ENCODE measurements at places on chromosomes 5 and 9.

- no peak for DNase-seq
Observed at GRCh38 chr9:29564564-29564963, 1991.3 kb upstream of the C9orf72 start.

DNA sequence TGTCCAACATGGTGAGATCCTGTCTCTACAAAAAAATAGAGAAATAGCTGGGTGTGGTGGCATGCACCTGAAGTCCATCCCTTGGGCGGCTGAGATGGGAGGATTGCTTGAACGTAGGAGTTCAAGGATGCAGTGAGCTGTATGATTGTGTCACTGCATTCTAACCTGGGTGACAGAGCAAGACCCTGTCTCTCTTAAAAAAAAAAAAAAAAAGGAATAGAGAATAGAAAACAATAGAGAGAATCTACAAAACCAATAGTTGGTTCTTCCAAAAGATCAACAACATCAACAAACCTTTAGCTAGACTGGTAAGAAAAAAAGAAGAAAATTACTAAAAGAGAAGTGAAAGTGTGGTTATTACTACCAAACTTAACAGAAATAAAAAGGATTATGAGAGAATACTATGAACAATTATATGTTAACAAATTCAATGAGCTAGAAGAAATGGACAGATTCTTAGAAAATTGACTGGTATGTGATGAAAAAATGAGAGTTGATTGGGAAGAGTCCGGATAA is 8.1 kb upstream of the SLC38A9 start:
- no peak for DNase-seq

DNA sequence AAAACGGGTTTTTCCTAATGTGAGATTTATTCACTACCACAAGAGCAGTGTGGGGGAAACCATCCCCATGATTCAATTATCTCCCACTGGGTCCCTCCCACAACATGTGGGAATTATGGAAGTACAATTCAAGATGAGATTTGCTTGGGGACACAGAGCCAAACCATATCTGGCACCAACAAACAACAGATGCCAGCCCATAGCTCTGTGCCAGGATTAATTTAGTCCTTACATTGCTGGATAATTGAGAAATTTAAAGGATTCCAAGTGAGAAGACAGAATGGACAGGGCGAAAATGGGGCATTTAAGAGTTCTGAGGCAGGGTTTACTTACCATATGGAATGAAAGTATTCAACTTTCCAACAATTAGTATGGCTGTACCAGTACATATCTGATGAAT is 30.8 kb upstream of the DNAH5 start:
- no peak for DNase-seq

GRCh38 chr5:168670881-168671575 is 91.9 kb upstream of the PANK3 start:
- DNase-seq = no peak

- DNase-seq = no peak
Observed at GRCh38 chr9:15505921-15506320, 4.8 kb downstream of the PSIP1 start.

GRCh38 chr5:119396030-119396664 is 40.3 kb downstream of the TNFAIP8 start:
- no peak for DNase-seq

GRCh38 chr5:34450338-34450737 is 205.8 kb upstream of the RAI14 start:
- no peak for DNase-seq

DNA sequence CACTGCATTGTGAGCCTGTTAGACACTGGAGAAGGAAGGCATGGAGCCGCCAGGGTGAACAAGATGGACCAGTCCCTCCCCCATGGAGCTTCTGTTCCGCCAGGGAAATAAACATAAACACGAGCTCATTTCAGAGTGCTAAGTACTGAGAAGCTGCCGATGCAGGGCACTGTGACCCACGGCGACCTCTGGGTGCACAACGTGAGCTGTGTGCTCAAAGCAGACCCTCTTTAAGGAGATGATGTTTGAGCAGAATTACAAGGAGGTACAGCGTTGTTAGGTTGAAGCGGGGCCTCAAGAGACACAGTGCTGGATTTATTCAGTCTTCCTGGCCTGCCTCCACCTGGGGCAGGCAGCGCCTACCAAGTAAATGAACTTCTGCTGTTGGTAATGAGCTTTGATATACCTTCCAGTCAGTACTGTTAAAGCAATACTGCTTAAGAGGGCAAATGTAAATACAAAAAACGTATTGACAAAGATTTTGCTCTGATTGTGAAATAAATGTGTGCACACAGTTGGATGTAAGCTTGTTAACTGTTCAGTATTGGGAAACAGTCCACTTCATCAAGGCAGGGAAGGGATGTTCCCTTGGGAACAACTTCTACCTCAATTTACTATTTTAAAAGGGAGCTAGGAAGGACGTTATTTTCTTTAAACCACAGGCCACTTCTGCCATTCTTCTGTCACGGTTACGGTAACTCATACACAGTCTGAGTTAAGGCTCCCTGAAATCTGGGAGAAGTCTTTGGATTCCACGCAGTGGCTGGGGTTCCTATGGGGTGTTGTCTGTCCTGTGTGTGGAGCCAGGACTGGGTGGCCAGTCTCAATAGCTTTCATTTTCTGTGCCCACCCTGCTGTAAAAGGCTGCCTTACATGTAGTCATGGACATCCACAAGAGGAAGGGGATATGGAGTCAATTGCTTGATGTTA is 48.9 kb upstream of the DMRT1 start:
- DNase-seq = no peak

- no peak for DNase-seq
Observed at GRCh38 chr9:87713278-87713987, 12.5 kb upstream of the CTSL start.

DNA sequence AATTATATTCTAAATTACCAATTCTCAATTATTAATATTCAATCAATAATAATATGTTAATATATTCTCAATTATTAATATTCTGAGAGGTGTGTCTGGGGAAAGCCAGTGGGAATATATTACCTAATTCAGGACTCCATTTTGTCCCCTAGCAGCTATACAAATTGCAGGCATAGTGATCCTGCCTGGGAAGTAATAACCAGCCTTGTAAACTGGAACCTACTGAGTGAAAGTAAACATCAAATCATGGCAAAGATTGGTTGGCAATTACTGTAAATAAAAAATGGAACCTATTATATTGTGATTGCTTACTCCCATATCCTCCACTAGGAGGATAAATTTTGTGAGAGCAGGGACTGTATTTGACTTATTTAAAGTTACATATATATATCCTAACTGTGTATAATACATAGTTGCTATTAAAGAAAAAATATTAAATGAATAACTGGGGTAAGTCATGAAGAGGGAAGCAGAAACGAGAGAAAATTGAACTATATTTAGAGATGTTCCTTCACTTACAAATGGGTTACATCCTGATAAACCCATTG is 150.5 kb upstream of the ELL2 start:
- DNase-seq = no peak

- no peak for DNase-seq
Observed at GRCh38 chr5:111243318-111243717, 19.1 kb downstream of the CAMK4 start.

DNA sequence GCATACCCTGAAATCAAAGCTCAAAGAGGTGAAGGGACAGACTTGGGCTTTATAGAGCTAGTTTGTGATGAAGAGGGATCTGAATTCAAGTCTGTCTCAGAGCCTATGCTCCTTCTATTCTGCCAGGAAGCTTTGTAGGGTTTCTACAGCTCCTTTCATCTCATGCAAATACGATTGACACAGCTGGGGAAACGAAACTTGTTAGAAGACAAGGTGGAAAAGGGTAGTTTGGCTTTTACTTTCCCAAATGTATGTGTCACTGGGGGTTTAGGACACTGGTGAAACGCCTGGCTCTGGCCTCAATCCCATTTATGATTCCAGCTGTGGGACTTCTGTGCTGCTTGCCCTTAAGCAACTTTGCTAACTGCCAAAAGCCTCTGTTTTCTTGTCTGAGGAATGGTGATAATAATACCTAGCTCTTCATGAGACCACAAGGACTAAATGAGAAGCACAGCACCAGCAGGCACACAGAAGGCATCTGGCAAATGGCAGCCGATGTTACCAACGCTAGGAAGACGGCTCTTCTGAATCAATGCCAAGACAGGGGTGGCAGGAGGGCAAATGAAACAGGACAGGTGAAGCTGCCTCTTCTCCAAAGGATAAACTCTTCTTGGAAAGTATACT is 70.3 kb upstream of the EQTN start:
- no peak for DNase-seq

- no peak for DNase-seq
Observed at GRCh38 chr5:175887463-175887862, 16.1 kb downstream of the CPLX2 start.

GRCh38 chr9:21677834-21678233 is 124.6 kb upstream of the MTAP start:
- no peak for DNase-seq

GRCh38 chr5:77990020-77990419 is 213.9 kb upstream of the TBCA start:
- DNase-seq = no peak

DNA sequence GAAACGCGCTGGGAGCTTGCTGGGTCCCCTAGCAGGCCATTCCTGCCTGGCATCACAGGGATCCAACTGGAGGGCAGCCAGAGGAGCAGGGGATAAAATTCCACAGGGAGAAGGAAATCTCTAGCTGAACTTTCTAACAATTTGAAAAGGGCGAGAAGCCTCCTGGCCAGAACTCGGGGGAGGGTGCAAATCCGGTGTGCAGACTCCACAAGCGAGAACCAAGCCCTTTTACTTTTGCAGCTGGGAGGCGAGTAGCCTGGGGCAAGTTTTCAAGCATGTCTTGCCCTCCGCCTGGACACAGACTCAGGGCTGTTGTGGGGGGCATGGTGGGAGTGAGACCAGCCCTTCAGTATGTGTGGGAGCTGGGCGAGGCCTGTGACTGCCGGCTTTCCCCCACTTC is 14.3 kb upstream of the POU5F2 start:
- DNase-seq = no peak

GRCh38 chr9:7549249-7549648 is 250.3 kb downstream of the DMAC1 start:
- DNase-seq = no peak

DNA sequence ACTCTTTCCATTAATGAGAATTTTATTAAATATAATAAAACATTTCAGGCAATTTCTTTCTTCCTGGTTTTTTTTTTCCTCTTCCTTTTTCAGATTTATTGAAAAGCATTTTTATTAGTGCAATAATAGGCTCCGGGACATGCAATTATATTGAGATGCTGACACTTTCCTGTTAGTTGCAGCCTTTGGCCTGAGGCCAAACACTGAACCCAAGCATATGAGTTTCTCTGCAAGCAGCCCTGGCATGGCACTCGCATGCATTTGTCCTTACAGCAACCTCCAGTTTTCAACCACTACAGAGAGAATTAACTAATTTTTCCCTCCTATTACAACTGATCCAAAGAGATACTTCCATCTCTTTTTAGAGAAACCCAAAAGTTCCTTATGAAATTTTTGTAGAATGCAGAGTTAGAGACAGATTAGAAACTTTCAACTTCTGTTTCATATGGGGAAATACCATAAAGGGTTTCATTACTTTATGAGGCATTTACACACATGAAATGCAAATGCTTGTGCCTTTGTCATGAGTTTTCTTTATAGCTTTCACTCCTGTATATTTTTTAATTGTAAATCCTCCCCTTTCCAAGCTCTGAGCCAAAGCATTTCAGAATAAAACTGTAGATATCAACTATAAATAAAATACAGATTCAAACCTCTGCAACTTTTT is 183.0 kb downstream of the CETN3 start:
- no peak for DNase-seq

GRCh38 chr5:41345295-41345694 is 132.0 kb upstream of the C6 start:
- no peak for DNase-seq

- DNase-seq = no peak
Observed at GRCh38 chr9:26754509-26755164, 138.0 kb downstream of the CAAP1 start.

- no peak for DNase-seq
Observed at GRCh38 chr9:95516734-95517558, at the start of gene PTCH1. TSS of gene PTCH1 (minus strand) at chr9:95516971.

DNA sequence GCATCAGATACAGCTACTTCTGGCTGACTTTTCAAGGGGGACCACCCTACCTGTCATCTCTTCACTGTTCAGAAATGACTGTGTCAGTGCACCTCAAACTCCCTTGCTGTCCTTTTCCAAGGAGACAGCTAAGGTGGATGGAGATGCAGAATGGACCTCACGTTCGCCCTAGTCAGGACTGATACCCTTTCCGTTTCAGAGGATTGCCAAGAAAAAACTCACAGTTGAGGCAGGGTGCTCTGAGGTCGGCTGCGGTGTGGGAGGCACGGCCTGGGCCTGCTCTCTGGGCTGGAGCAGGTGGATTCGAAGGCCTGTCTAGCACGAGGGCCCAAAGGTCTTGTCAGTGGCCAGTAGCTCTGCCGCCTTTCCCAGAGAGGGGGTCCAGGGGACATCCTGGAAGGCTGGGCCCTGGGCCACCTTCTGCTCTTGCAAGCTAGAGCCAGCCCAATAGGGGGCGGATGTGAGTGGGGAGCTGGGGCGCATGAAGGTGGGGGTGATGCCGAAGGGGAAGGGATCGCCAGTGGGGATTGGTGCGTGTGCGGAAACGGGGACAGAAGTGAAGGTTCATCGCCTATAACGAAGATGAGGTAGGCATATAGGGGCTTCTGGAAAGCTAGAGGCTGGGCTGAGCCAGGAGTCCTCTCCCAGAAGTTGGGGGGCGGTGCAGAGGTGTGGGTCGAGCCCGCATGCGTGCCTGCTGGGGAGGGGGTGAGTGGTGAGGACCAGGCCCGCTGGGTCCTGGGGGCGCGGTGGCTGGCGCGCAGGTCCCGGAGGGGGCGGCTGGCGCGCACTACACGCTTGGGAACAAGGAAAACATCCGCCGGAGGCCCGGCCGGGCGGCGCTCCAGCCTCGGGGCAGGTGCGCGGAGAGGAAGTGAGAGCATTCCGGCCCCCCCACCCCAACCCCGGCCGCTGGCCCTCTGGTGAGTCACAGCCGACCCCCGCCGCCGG is 2.5 kb upstream of the MSMP start:
- peak; percentile 46 for DNase-seq

GRCh38 chr5:53133020-53133419 is 23.5 kb upstream of the MOCS2 start:
- DNase-seq = no peak

DNA sequence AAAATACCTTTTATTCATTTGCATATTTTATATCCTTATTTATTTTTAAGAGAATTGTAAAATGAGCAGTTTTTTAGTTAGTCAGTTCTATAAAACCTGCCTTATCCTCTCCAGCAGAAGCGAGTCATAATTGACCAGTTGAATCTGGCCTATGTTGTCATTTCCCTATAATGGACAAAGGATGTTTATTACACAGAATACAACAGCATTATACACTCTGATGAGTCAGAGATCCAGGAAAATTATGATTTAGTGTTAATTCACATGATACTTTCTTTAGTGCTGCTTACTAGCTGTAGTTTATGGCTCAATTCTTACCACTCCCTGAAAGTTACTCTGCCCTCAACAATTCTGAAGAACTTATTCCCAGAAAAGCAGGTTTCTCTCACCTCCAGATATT is 26.8 kb upstream of the LURAP1L start:
- DNase-seq = no peak
